ENCODE measurements at places on chromosomes 7 and 10.
A peak's percentile ranks its signal among the peaks of the same experiment; 100 is the strongest.

- no peak for DNase-seq
These were observed 608.5 kb downstream of the PHTF2 start for GRCh38 chr7:78407031-78407430.

GRCh38 chr10:124450783-124451057 is 885 bp upstream of the NKX1-2 start:
- DNase-seq = peak; percentile 12

- DNase-seq = no peak
These were observed 56.3 kb upstream of the CYP2C8 start for GRCh38 chr10:95125582-95125981.

- no peak for DNase-seq
These were observed 9.8 kb downstream of the UCMA start for GRCh38 chr10:13224210-13224995.

- peak; percentile 25 for DNase-seq
These were observed 158.0 kb downstream of the C7orf25 start for GRCh38 chr7:42753811-42754363.

DNA sequence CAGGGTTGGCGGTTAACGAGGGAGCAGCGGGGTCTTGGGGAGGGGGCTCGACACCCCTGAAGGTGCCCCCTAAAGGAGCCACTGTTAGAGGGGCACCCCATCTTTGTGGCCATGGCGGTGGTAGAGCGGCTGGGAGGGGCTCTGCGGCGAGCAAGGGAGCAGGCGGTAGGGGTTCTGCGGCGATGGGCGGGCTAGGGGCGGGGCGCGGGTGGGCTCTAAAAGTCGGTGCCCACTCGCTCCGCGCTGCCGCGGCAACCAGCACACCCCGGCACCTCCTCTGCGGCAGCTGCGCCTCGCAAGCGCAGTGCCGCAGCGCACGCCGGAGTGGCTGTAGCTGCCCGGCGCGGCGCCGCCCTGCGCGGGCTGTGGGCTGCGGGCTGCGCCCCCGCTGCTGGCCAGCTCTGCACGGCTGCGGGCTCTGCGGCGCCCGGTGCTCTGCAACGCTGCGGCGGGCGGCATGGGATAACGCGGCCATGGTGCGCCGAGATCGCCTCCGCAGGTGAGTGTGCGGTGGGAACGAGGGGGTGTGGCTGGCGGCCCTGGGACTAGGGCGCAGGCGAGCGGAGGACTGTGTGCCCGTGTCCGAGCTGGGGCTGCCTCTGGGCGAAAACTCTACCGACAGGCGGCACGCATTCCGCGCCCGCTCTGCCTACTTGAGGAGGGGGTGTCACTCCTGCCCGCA is at the start of gene MEST:
Gene MEST (plus strand): TSS at position 245 of the 682 bp plus-strand sequence. CDS start 229 bp downstream, at position 474.
- DNase-seq = peak; percentile 73

DNA sequence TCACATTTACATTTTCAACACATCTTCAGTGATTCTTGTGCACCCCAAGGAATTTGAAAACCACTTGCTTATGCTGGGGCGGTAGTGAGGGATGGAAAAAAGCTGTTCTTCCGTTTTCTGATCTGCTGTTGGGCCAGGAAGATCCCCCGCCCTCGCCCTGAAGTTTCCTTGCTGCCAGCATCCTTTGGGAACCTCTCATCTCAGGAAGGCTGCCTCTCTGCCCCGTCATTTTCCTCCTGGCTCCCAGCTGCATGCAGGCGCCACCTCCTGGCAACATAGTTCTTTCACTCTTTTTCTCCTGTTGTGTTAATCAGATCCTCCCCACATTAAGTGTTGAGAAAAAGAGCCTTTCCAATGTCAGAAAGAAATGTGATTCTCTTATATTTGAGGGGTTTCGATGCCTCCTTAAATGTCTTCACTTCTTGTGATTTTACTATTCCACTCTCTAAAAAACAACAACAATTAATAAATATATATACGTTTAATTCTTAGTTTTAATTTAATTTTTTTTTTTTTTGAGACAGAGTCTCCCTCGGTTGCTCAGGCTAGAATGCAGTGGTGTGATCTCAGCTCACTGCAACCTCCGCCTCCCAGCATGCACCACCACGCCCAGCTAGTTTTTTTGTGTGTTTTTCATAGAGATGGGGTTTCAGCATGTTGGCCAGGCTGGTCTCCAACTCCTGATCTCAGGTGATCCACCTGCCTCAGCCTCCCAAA is 122.9 kb downstream of the RALA start:
- peak; percentile 75 for DNase-seq

GRCh38 chr7:5200561-5201235 is 10.7 kb downstream of the WIPI2 start:
- no peak for DNase-seq

DNA sequence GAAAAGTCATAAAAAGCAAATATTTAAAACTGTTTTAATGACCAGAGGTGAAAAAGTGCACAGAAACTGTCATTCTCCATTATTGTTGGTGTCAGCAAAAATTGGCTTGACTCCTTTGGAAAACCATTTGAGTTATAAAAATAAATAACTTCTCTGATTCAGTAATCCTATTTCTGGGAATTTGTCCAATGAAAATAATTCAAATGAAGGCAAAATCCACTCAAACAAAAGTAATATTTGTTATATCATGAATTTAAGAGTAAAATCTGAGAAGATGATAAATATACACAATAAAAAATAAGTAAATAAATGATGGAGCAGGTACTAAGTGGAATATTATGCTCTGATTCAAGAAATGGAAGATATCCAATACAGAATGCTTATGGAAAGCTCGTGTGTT is 326.6 kb upstream of the KLF6 start:
- no peak for DNase-seq

DNA sequence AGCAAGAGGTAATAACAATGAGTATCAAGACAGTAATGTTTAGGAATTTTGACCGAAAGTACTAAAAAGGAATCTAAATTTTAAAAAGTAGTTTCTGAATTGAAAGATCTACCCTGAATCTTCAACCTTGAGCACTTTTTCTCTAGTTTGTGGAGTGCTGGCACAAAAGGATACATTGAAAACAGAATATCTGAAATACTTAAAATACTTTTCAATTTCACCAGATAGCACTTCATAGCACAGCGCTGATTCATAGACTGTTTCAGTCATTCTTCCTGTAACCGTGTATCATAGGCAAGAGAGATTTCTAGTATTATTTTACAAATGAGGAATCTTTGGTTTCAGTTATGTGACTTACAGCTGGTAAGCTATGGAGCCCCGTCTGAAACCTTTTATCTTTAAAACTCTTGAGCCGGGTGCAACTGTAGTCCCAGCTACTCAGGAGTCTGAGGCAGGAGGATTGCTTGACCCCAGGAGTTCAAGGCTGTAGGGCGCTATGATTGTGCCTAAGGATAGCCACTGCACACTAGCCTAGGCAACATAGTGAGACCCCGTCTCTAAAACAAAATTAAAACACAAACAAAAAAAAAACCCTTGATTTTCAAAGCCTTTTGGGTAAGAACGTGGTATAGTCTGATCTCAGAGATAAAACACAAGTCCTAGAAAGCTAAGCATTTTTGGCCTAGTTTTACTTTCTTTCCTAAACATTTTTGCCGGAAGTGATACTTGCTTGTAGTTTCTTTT is 35.1 kb downstream of the FHIP2A start:
- no peak for DNase-seq

DNA sequence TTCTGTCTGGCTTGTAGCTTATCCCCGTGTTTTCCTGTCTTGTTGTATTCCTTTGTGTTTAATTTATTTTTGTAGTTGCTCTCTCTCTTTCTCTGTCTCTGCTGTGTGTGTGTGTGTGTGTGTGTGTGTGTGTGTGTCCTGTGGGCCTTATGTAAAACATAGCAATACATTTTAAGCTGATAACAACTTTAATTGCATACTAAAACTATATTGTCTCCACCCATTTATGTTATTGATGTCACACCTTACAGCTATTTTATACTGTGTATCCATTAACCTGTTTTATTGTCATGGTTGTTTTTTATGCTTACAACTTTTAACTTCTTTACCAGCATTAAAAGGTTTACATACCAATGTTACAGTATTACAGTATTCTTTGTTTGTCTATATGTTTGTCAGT is 293.6 kb downstream of the SUGCT start:
- no peak for DNase-seq

GRCh38 chr7:158569858-158570323 is 17.7 kb downstream of the PTPRN2 start:
- no peak for DNase-seq

DNA sequence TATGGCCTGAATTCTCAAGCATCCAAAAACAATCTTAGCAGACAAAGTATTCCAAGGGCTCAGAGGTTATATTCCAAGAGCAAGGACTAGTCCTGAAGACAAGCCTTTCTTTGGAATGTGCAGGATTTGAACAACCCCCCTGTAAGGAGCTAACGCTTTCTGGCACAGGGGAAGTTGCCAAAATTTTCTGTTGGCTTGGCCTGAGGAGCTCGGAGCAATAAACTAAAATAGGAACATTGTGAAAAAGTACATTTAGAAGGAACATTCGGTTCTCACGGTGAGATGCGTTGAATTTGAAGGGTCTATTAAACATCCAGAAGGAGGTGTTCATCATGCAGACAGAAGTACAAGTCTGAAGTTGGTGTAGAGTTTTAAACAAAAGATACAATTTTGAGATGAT is 1030.5 kb upstream of the CELF2 start:
- no peak for DNase-seq

GRCh38 chr7:2843711-2844152 is 376 bp downstream of the GNA12 start:
- peak; percentile 48 for DNase-seq

DNA sequence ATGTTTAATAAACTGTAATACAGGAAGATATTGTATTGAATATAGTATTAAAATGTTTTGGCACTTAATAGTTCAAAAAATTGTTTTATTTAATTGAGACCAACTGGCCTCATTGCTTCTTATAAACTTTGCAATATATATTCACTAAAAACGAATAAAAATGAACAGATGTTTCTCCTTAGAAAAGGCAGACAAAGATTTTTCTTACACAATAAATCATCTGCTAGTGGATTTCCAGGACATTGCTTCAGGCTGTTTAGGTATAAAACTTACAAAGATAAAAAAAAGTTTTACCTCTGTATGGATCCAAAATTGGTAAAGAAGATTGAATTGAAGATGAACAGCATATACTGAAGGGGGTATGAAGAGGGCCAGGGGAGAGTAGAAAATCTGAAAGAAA is 143.6 kb downstream of the AGMO start:
- no peak for DNase-seq

GRCh38 chr10:28036587-28036986 is 37.7 kb upstream of the ODAD2 start:
- no peak for DNase-seq

DNA sequence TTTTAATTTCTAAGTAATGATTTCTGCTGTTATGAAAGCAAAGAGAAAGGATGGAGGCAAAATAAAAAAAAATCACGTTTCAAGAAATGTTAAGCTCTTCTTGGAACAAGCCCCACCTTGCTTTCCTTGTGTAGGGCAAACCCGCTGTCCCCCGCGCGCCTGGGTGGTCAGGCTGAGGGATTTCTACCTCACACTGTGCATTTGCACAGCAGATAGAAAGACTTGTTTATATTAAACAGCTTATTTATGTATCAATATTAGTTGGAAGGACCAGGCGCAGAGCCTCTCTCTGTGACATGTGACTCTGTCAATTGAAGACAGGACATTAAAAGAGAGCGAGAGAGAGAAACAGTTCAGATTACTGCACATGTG is 2.4 kb downstream of the ADRB1 start:
- DNase-seq = peak; percentile 48

- no peak for DNase-seq
These were observed 391.1 kb downstream of the RPS24 start for GRCh38 chr10:78424723-78425122.

- no peak for DNase-seq
These were observed 121.2 kb downstream of the EMX2 start for GRCh38 chr10:117663750-117664149.

DNA sequence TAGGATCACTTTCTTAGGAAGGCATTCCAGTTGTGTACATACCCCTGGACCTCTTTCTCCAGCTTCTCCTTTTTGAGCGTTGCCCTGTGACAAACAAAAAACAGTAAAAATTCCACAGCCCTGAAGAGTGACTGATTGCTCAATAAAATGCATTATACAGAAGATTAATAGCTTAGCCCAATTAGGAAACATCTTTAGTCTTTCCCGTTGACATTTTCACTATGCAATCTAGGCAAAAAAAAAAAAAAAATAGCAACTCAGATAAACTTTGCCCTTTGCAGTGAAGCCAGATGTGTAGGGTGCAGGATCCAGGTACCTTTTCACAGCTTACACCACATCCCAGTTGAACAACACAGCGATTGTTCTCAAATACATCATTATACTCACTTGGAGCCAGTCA is 17.9 kb downstream of the COL28A1 start:
- DNase-seq = no peak

DNA sequence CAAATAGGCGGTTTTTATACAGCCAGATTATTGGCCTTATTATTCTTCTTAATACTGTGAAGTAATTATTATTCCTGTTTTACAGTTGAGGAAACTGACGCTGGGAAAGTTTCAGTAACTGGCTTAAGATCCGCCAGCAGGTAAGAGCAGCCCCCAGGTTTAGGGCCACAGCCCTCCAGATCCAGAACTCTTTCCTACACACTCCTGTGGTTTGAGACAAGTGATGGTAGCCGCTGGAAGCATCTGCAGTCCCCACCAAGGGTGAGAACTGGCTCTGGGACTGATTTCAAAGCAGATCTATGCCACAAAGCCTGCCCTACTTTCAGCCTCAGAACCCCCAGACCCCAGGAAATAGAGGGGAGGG is 3.0 kb upstream of the UNC5B start:
- DNase-seq = no peak

GRCh38 chr10:3339121-3339520 is 166.5 kb upstream of the PITRM1 start:
- DNase-seq = no peak

DNA sequence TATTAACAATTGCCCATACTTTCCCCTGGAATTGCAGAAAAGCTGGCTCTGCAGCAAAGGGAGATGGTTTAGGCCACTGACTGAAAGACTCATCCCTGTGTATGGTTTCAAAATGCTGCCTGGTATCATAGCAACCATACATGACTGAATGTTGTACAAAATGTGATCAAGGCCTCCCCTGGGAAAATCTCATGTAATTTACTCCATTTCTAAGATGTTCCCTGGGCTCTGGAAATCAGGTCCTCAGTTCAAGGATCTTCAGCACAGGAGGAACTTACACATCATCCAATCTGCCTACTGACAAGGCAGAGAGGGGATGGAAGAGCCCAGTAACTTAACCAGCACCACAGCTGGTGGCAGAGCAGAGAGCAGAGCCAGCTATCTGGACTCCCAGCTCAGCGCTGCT is 111.8 kb downstream of the JAZF1 start:
- no peak for DNase-seq
